CD4-positive, alpha-beta T cell treated with Interleukin-10 for 1 hour (primary cell): ENCODE measurements at places on chromosomes 5 and 9.

- DNase-seq = no peak
These were observed 34.6 kb downstream of the SLC12A2 start for GRCh38 chr5:128118214-128118613.

GRCh38 chr5:56167519-56167918 lies 65.6 kb downstream of the ANKRD55 start:
- DNase-seq = no peak

- no peak for DNase-seq
These were observed 533.0 kb downstream of the TLE1 start for GRCh38 chr9:81156381-81156780.

GRCh38 chr5:59583810-59584562 lies 309.5 kb downstream of the PDE4D start:
- no peak for DNase-seq

DNA sequence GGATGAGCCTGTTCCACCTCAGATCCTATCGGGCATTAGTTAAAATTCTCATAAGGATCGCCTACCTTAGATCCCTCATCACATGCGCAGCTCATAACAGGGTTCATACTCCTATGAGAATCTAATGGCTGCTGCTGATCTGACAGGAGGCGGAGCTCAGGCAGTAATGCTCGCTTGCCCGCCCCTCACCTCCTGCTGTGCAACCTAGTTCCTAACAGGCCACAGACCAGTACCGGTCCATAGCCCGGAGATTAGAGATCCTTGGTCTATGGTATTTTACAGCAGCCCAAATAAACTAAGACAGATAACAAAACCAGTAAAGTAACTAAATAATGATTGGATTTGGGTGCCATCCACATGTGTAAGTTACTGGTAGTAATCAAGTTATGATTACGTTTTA lies 17.5 kb downstream of the GOLPH3 start:
- DNase-seq = no peak

- peak; percentile 86 for DNase-seq
These were observed 52.7 kb downstream of the NDST1 start for GRCh38 chr5:150560401-150561191.

GRCh38 chr5:169721771-169722170 lies 84.7 kb downstream of the DOCK2 start:
- DNase-seq = no peak

DNA sequence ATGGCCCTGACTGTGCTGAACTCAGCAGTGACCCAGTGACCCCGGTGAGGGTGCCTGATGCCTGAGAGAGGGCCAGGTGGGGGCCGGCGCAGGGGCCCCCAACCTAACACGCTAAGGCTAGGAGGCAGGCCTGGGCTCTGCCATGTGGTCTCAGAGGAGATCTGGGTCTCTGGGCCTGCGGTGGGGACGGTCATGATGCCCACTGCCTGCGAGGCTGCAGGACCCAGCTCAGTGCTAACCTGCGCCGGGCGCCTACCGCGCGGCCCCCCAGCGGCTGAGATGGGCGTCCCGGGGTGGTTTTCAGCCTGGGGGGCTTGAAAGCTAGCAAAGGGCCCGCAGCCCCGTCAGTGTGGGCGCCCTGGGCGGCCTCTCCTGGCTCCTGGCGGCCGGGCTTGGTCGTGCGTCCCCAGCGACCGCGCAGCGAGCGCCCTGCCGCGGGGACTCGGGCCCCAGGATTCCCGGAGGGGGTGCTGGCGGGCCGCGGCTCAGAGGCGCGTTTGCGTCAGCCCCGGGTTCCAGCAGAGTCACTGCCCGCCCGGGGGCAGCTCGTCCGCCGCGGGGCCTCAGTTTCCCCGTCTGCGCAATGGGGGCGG lies 2.5 kb downstream of the EGFL7 start:
- DNase-seq = no peak

GRCh38 chr5:66933066-66933465 lies 263.5 kb downstream of the CD180 start:
- DNase-seq = no peak

DNA sequence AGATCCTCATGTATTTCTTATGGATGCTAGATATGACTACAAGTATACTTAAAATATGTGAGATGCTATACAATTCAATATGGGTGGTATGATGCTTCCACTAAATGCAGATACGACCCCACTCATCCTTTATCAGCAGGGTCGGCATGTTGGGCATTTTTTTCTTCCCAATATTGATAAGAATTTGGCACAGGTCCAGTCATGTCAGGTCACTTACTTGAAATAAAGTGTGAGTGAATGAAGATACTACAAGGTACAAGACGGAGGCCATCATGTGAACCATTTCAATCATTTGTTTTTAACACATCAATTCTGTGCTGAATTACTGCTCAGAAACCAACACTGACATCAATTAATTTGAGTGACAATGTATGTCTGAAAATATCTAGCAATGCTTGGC lies 146.9 kb upstream of the GNA14 start:
- no peak for DNase-seq

DNA sequence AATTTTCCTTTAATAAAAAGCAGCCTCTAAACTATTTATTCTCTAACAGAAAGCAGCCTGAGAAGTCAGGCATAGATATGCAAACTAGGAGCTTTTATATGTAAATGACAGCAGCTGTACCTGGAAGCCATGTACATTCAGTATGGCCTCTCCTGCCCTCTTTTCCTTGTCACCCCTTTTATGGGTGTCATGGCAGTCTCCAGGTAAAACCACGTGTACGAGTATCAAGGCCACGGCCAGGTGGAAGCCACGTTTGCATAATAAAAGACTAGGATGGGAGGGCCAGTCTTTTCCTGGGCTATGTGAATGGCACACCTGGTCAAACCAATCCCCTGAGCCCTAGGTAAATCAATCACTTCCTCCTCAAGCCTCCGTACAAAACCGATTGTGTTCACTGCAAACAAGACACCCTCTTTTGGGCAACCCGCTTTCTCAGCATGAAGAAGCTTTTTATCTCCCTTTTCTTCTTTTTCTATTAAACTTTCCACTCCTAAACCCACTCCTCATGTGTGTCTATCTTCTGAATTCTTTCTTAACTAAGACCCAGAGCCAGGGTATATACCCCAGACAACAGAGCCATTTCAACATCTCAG lies 419.5 kb upstream of the CTNND2 start:
- no peak for DNase-seq

DNA sequence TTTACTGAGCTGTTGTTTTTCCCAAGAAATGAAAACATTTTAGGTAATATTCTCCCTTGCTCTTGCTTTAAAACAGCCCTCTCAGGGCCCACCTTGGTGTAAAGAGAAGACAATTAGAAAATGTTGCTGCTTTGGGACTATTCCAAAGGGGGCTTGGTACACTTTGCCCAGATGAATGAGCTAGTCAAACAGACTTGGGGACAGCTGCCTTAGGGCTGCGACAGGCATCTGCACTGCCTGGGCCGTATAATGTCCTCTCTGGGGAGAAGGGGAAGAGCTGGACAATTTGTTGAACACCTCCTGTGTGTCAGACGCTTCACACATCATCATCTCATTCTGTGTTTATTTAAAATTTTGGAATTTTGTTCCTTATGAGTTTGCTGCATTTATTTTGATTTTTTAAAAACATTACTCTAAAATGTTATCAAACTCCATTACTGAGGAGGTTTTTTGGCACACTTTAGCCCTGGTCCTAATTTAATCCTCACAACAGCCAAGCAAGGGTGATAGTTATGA lies 28.8 kb downstream of the C5orf58 start:
- no peak for DNase-seq

DNA sequence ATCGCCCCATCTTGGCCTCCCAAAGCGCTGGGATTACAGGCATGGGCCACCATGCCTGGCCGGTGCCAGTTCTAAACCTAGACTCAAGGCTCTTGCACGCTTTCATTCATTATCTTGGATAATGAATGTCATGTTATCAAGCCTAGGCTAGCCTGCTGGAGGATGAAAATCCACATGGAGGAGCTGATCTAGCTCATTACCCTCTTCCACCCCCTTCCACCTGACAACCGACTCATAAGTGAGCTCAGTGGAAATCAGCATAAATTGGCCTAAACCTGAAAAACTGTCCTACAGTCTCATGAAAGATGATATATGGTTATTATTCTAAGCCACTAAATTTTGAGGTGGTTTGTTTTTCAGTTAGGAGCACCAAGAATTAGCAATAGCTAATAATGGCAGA lies 3.6 kb upstream of the TGFBR1 start:
- DNase-seq = no peak

DNA sequence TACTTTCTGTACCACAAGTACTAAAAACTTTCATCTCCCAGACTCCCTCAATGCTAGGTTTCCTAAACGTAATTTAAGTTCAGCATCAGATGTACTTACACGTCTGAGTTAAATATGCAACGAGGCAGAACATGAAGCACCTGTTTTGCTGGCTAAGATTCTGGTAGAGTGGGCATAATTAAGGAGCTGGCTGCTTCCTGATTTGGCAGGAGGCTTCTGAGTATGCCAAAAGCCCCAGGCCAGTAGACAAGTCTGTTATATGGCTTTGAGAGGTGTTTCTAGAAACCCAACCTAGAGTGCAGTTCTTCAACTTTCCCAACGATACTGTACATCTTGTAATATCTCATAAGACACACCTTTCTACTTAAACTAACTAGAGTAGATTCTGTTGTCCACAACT lies 13.6 kb downstream of the TICAM2 start:
- DNase-seq = no peak

DNA sequence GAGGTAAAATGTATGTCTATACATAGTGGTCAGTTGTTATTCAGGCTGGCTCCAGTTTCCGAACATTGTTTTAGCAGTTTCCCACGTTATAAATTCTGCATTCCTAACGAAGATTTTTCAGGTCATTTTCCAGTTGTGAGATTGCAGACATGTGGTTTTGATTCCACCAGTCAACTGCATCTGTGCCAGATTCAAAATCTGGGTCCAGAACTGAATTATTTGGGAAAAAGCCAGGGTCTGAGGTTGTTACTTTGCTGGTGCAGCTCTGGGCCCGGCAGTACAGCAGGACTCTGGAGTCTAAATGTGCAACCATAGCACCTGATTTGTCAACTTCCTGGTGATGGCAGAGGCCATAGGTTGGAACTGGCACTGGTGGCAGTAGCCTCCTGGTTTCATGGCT lies 105.7 kb upstream of the MEGF10 start:
- no peak for DNase-seq

GRCh38 chr5:170963521-170963920 lies 101.7 kb downstream of the RANBP17 start:
- DNase-seq = no peak

DNA sequence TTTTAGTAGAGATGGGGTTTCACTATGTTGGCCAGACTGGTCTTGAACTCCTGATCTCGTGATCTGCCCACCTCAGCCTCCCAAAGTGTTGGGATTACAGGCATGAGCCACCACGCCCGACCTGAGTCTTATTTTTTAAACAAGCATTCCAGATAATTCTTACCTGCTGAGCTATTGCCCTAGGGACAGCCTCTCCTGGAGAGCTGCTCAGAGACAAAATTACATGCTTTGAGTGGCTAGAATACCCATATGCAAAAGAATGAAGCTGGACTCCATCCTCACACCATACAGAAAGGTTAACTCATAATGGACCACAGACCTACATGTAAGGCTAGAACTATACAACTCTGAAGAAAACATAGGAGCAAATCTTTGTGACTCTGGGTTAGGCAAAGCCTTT lies 41.6 kb downstream of the GTF3C4 start:
- DNase-seq = no peak

- DNase-seq = no peak
These were observed 1.4 kb upstream of the WNK2 start for GRCh38 chr9:93182572-93182971.

DNA sequence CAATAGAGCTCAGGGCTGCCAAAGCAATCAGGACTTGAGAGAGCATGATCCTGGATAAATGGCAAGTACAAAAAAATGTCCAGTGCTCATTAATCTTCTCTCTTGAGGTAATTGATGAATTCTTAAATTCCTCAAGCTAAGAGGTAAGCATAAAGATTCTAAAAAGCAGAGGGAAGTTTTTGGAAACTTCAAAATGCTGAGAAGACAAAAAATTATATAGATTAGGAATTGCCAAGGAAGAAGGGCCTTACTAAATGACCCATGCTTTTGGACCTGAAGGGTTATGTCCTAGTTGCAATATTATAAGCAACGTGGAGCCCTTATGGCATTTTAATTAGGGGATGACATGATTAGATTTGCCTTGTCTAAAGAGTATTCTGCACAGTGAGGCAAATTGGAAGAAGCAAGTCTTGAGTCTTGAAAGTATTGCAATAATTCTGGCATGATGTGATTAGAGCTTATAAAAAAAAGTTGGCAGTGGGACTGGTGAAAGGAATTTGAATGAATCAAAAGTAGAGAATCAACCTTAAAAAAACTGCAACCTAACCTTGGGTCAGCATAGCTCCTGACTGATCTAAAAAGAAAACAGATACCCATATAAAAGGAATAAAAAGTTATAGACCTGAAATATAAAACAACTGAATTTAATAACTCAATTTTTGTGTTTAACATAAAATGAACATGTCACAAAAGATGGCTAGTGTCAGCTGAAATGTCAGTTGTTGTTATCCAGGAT lies 323.8 kb upstream of the ARRDC3 start:
- no peak for DNase-seq

GRCh38 chr9:32992595-32993238 lies 8.7 kb downstream of the APTX start:
- DNase-seq = no peak

DNA sequence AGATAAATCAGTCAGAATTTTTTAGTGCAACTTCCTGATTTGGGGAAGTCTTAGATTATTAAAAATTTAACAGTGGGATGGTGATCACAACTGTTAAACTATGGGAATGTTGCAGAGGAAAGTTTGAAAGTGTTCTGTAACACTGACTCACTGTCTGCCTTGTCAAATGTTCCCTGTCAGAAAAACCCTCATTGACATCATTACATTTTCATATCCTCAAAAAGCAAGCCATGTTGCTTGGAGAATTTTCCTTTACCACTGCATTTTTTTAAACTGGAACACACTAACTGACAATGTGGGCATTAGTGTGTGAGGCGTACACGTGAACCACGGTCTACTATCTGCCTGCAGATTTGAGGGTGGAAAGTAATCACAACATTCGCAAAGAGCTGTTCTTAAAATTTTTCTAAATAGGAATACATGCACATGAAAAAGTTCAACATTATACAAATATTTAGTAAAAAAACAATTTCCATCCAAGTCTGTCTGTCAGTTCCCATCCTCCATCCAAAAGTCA lies 28.6 kb upstream of the IL7R start:
- no peak for DNase-seq

GRCh38 chr5:171806976-171807747 lies 21.5 kb downstream of the SMIM23 start:
- no peak for DNase-seq

GRCh38 chr5:97545886-97546535 lies 363.0 kb upstream of the RIOK2 start:
- DNase-seq = no peak

- DNase-seq = no peak
These were observed 143.0 kb downstream of the XRCC4 start for GRCh38 chr5:83220331-83220730.

- no peak for DNase-seq
These were observed 1118.6 kb upstream of the DMAC1 start for GRCh38 chr9:8917956-8918739.

DNA sequence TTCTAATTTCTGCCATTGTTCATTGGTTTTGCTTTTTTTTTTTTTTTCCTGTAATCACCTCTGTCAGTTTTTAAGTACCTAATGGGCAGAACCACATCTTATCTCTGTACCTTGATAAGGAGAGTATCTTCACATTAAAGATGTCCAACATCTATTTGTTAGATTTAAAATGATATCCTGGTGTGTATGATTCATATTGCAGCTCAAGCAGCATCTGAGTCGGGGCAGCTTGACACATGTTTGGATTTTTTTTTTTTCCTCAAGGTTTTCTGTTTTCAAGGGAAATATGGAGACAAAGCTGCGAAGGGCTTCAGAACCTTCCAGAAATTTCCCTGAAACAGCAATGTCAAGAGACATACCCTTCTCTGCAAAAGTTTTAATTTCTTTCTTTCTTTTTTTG lies 164.7 kb downstream of the DOCK2 start:
- no peak for DNase-seq
